ENCODE measurements at places on chromosomes 1 and 21.

DNA sequence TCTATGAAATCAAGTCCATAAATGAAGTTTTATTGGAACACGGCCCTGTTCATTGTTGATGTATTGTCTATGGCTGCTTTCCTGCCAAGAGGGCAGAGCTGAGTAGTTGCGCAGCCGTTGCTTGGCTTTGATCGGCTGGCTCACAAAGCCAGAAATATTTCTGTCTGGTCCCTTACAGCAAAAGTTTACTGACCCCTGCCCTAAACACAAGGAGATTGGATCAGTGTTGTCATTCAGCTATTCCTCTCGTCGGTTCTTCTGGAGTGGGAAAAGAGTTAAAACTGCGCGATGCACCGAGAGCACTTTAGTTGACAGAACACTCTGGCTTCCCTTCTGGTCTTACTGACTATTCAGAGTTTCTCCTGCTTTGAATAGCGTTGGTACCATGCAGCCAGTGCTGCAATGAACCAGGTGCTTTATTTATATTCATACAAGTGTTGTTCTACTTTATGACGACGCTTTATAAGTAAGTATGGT, 868 bp downstream of the ZBTB40 start:
- no peak for DNase-seq

- no peak for DNase-seq
Observed at GRCh38 chr1:55815745-55816455, 600.7 kb upstream of the USP24 start.

GRCh38 chr1:205933671-205934618, 9.3 kb downstream of the SLC26A9 start:
- DNase-seq, result no peak

- DNase-seq, result no peak
Observed at GRCh38 chr1:42259059-42259738, 75.8 kb downstream of the FOXJ3 start.

DNA sequence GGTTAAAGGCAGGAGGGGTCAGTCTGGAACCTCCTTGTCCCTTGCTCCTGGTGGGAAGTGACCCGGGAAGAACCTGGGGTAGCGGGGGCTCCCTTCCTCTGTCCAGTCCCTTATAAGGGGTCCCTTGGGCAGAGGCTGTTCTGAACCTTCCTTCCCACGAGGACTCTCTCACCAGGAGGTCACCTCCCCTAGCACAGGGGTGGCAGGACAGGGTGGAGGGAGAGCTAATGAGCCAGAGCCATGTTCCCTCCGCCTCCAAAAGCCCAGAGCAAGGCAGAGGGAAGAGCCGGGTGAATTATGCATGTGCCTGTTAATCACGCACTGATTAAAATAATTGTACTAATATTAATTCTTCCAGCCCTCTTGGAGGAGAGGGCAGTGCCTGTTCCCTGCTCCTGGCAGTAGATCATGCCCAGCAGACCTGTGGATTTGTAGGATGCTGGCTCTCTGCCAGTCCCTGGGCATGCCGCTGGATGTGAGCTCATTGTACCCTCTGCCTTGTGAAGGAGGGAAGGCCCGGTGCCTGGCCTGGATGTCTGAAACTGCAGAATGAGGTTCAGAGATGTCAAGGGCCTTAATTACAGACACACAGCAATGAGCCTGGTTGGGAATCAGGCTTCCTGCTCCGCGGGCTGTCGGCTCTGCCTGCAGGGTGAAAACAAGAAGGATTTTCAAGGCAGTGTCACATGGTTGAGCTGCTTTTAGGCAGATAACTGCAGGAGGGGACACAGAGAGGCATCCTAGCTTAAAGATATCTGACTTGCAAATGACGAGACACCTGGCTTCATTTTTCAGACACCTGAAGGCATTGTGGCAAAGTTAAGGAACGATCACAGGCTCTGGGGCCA, 68.2 kb downstream of the IGSF21 start:
- no peak for DNase-seq

GRCh38 chr1:4511374-4511773, 143.0 kb upstream of the AJAP1 start:
- no peak for DNase-seq

DNA sequence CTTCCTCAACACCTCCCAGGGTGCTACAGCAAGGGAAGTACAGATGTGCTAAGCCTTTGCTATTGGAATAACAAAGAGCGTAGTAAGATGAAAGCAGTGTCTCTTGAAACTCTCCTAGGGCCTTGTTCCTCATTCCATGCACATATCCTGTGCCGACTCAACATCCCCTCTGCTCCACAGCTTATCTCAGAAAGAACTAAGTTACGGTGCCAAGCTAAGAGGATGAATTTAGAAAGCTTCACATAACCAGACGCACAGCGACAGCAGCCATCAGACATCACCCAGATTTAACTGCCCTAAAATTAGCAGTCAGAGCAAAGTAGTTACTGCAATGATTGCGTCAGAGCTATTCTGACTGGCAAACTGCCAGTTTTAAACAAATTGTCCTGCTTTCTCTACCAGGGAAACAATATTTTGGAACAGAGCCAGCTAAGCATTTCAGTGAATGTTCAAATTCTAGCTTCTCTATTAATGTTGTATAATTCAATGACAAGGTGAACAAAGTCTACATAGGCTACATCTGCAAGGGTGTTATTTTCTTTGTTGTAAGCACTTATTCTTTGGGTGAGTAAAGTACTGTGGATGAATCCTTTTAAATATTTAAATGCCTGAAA, 9.5 kb downstream of the SIPA1L2 start:
- DNase-seq, result no peak

GRCh38 chr1:159775716-159776115, 5.0 kb upstream of the DUSP23 start:
- no peak for DNase-seq

DNA sequence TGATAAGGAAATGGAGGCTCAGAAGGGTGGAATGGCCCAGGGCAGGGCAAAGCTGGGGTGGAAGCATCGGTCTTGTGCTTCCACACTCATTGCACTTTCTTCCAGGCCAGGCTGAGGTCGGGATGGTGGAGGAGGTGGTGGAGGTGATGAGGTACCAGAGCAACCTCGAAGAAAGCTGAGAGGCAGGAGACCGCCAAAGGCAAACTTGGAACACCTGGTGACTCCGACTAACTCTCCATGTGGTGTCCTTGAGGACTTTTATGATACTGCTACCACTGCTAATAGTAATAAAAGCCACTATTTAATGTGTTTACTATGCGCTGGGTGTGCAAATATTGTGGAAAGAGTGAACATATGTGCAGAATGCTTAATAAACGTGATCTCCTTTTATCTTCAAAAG, 16.9 kb upstream of the BTG2 start:
- DNase-seq, result no peak

- no peak for DNase-seq
Observed at GRCh38 chr1:112991402-112992120, 35.6 kb upstream of the SLC16A1 start.

- DNase-seq, result no peak
Observed at GRCh38 chr1:230141021-230141648, 74.1 kb downstream of the GALNT2 start.

- no peak for DNase-seq
Observed at GRCh38 chr1:23805025-23805424, 4.5 kb upstream of the GALE start.

- DNase-seq, result no peak
Observed at GRCh38 chr1:115882913-115883902, 42.3 kb upstream of the NHLH2 start.

- DNase-seq, result no peak
Observed at GRCh38 chr1:187842406-187843165, 1013.8 kb downstream of the PLA2G4A start.

- DNase-seq, result peak; percentile 75
Observed at GRCh38 chr1:27868932-27869718, 3.2 kb upstream of the THEMIS2 start.

DNA sequence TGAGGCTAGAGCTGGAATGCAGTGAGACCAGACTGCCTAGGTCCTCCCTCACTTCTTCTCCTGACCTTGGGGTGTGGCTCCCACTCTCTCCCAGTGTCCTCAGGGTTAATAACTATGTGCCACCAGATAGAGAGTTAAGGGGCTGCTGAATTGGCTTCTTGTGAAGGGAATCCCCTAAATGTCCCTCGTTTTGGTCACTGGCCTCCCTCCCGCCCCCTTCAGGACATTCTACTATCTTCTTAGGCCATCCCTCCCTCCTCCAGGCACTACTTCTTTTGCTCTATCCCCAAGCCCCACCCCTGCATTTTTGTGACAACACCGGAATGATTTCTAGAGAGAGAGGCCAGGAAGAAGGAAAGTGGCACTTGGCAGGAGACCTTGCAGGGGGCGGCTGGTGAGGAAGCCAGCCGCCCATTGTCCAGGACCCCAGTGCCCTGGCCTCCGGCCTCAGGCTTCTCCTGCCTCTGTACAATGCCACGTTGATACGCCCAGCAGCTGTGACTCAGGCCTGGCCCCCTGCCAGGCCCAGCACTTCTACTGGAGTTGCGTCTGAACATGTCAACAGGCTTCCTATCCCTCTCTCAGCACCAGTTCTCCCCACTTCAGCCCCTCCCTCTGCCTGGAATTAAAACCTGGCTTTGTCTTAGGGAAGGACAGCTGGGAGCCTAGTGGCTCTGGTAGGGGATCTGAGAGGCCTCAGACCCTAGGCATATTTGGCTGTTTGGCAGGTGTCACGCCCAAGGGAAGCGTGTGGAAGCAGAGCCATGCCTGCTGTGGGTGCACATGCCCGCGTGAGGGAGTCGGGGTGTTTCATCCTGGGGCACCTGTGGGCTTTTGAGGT, 9.1 kb downstream of the LMNA start:
- peak; percentile 74 for DNase-seq

GRCh38 chr1:191419842-191420241, 738.4 kb upstream of the RGS18 start:
- no peak for DNase-seq

DNA sequence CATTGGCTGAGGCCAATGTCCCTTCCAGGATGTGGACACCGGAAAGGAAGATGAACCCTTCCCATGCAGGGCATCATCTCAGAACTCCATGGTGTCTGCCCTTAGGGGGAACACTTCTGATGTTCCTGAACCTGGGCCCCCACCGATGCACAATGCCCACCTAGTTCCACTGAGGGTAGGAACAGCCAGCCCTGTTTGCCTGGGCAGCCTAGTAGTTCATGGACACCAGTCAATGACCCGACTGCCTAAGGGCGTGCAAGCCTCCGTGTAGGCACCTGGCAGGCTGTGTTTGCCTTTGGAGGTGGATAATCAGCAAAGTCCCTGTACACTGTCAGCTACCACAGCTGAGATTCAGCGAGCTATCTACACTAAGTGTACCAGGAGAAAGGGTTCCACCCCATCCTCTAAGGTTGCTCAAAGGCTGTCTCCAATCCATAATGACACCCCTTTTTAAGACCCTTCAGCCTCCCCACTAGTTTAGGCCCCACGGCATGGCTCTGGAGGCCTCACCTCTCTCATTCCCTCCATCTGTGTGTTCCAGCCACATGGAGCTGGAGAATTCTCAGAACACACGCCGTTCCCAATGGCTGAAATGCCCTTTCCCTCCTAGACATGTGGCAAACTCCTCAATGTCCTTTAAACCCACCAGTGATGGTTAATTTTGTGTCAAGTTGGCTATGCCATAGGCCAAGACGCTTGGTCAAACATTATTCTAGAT, 124.8 kb upstream of the EDN2 start:
- DNase-seq, result no peak

DNA sequence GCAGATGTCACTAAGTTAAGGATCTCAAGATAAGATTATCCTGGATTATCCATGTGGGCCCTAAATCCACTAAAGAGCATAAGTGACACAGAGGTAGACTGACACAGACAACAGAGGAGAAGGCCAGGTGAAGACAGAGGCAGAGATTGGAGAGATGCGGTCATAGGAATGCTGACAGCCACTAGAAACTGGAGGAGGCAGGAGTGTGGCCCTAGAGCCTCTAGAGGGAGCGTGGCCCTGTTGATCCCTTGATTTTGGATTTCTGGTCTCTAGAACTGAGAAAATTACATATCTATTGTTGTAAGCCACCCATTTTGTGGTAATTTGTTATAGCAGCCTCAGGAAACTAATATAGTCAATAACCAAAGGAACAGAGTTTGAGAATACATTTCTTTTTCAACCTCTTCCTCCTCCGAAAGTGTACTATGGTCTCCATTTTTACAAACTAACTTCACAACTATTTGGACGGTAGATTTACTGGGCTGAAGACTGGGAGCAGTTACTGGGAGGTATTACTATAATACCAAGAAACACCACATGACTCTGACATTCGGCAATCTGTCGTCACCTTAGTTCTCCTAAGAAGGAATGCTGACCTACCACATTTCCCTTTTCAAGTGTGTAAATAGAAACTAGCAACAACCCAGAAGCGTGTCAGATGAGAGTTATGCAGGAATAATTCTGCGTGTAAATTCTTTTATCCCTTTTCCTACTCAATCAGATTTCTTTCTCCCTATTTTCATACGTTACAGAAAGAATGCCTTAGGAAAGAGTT, 116.0 kb upstream of the ZNHIT6 start:
- no peak for DNase-seq

DNA sequence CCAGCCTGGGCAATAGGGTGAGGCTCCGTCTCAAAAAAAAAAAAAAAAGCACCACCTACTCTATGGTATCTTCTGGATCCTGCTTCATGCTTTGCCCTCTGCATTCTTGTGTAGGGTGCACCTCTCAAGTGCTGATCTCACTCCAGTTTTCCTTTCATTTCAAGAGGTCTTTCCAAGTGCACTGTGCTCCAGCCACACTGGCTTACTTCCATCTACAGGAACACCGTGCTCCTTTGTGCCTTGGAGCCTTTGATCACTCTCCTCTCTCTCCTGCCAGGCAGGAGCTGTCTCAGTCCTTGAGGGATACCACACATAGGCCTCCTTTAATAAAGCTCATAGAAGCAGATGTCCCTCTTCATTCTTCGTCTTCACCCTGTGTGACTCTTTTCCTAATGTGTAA, 55.4 kb upstream of the GREM2 start:
- no peak for DNase-seq

- DNase-seq, result peak; percentile 77
Observed at GRCh38 chr1:151047591-151047924, at the start of gene C1orf56. Gene C1orf56, plus strand, starts transcription at chr1:151047751. Its CDS starts 97 bp downstream, at chr1:151047848.

DNA sequence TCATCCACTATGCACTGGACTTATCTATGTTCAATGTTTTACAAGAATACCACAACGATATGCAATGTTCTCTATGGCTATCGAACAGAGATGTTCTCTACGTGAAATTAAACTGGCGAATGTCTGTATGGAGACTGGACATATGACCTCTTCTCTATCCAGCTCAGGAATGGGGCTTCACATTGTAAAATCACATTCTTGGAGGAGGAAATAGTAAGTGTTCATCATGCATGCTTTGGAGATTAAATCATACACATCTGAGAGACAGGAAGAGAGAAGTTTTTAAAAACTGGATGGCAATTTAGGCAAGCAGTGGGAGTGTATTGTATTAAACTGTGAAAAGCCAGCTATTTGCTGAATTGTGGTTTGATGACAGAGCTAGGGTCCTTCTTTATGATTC, 47.9 kb upstream of the RGL1 start:
- DNase-seq, result no peak

All from stimulated activated CD8-positive, alpha-beta memory T cell treated with anti-CD3 and anti-CD28 coated beads, Interleukin-4, amount 100 ng/mL, for 48 hours (primary cell).